ENCODE measurements at places on chromosomes 7 and 10. TPM values are rescaled to one million over a fixed set of nuclear protein-coding genes. Genes with fewer than 3 reads are reported as not detected.

SLC16A9 gene
- total RNA-seq = 1.4 TPM

SEMA3C gene
- total RNA-seq = 42.3 TPM

UNCX gene
- total RNA-seq = not detected

ETV1 gene
- 47.5 TPM for total RNA-seq

ZNF722 gene
- not detected for total RNA-seq

CYP2C18 gene
- not detected for total RNA-seq

GPER1 gene
- 4.3 TPM for total RNA-seq

ADAMTS14 gene
- total RNA-seq = 0.11 TPM

GATA3 gene
- total RNA-seq = 1.0 TPM

TAF3 gene
- total RNA-seq = 11.3 TPM

JAZF1 gene
- 23.9 TPM for total RNA-seq

SPOCK2 gene
- total RNA-seq = 6.0 TPM

NAMPT gene
- 90.4 TPM for total RNA-seq

RBM20 gene
- total RNA-seq = 81.9 TPM

KIF11 gene
- 0.96 TPM for total RNA-seq

CHST3 gene
- 22.6 TPM for total RNA-seq

PDE6C gene
- total RNA-seq = not detected

AGR2 gene
- not detected for total RNA-seq

FAM237B gene
- not detected for total RNA-seq

TEX47 gene
- not detected for total RNA-seq

RELN gene
- 1.1 TPM for total RNA-seq

AKR1B15 gene
- total RNA-seq = not detected

OR6V1 gene
- total RNA-seq = not detected

MDH2 gene
- 469 TPM for total RNA-seq

GPR15LG gene
- not detected for total RNA-seq

SLC26A5 gene
- not detected for total RNA-seq

CHCHD2 gene
- 376 TPM for total RNA-seq

NOS3 gene
- total RNA-seq = 28.1 TPM

PIK3CG gene
- total RNA-seq = 2.3 TPM

ENTPD1 gene
- 19.6 TPM for total RNA-seq

CPN1 gene
- total RNA-seq = not detected

ABCB4 gene
- 7.9 TPM for total RNA-seq

PNLIPRP2 gene
- total RNA-seq = not detected

SORCS1 gene
- 3.2 TPM for total RNA-seq

CHRM2 gene
- 140 TPM for total RNA-seq

NPSR1 gene
- not detected for total RNA-seq

TRIM50 gene
- total RNA-seq = not detected

ADD3 gene
- total RNA-seq = 113 TPM

CLIP2 gene
- 8.7 TPM for total RNA-seq

TIMM23B gene
- total RNA-seq = 15.8 TPM

HOXA6 gene
- not detected for total RNA-seq

DPYSL4 gene
- 1.9 TPM for total RNA-seq

CPED1 gene
- total RNA-seq = 30.5 TPM

MEPCE gene
- 23.4 TPM for total RNA-seq

TDRD1 gene
- total RNA-seq = 0.72 TPM

TUBAL3 gene
- total RNA-seq = 1.0 TPM

CLDN4 gene
- not detected for total RNA-seq

MMD2 gene
- not detected for total RNA-seq

COL17A1 gene
- total RNA-seq = 0.14 TPM

EPHB6 gene
- total RNA-seq = 3.8 TPM

PTPRZ1 gene
- 1.9 TPM for total RNA-seq

MYL7 gene
- total RNA-seq = 14,531 TPM

All from right cardiac atrium (tissue), 5 donors.